ENCODE measurements at places on chromosomes 5 and 9.

DNA sequence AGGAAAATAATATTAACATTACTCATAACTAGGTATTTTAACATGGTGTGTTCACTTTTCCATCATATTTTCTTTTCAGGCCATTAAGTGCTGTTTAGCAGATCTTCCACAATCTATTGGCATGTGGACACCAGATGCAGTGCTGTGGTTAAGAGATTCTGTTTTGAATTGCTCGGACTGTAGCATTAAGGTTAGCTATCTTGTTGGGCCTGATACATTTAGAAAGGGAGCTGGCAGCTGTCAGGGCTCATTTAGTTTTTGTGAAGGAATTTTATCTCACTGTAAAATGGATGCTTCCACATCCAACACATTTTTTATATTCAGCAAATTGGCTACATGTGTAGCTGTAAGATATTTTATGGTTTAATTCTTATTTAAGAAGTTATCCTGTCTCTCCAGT is 20.7 kb upstream of the TMOD1 start:
- DNase-seq: no peak

DNA sequence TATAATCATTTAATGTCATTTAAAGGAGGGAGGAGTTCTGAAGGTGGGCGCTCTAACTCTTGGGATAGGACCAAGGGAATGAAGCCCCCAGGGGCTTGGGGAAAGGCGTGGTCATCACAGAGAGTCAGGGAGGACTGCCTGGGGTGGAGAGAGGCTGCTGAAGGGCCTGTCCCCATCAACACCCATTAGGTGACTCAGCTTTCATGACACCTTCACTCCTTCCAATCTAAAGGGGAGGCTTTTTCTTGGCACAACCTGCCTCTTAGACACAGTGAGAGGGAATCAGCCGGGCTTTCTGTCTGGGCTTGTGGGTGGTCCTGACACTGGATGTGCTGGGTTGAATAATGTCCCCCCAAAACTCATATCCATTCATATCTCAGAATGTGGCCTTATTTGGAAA is 31.4 kb upstream of the ANKRD33B start:
- DNase-seq: no peak

DNA sequence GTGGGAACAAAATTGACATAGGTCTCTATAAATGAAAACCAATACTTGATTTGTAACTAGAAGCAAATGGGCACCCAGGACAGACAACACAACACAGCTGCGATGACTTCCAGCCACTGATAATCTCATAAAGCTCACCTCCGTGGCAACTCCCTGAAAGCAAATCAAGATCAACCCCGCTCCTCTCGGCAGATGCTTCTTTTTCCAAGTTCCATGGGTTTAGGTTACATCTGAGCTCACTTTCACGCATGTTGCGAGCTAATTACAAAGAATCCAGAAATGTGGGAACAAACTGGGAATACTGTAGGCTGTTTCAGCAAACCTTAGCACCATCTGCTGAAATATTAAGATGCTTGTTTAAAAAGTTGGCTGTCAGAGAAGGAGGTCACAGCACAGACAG is 153.9 kb downstream of the ELAVL2 start:
- DNase-seq: no peak

- no peak for DNase-seq
Measured at GRCh38 chr5:37833990-37834389, 5.9 kb downstream of the GDNF start.

GRCh38 chr9:68974431-68974830 is 39.5 kb downstream of the PRKACG start:
- no peak for DNase-seq

Measured in NCI-H1436 treated with DMSO at 0.1 percent for 48 hours (cell line).